Left ventricle myocardium superior (tissue), 1 donor: ENCODE measurements at places on chromosomes 1 and 21. TPM values are rescaled to one million over a fixed set of nuclear protein-coding genes. Genes with fewer than 3 reads are reported as not detected.

DNA sequence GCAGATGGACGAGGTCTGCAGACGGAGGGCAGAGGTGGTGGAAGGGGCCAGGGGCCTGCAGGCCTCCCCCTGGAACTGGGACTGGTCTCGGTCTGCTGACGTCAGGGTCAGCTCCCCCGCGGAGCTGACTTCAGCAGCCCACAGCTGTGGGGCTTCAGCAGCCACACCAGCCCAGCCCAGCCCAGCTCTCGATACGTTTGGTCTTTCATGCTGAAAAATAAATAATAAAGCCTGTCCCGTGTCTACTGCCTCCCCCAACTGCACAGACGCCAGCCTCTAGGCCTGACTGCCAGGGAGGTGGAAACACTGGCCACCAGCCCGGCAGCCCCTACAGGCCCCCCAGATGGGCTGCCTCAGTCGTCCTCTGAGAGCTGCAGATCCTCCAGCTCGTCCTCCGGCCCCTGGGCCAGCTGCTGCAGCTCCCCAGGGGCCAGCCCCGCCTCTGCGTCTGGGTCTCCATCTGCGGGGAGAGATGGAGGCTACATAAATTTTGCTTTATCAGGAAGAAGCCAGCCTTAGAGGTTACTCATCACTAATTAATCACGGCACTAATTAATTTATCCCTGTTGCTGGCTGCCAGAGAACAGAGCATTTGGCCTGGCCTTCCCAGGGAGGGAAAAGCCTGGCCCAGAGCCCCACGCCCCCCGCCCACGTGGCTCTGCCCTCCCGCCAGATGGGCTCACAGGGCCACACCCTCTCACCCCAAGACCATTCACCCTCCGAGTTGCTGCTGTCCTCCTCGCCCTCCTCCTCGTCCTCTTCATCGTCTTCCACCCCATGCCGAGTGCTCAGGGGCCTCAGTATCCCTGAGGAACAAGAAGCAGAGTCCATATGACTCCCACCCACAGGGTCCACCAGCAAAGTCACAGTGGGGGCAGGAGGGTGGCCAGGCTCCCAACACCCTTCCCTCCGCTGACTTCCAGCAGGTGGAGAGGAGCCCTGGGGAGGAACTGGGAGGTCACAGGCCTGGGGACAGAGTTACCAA is 14.4 kb downstream of the NOC2L start:
- peak; percentile 73 for DNase-seq

DNA sequence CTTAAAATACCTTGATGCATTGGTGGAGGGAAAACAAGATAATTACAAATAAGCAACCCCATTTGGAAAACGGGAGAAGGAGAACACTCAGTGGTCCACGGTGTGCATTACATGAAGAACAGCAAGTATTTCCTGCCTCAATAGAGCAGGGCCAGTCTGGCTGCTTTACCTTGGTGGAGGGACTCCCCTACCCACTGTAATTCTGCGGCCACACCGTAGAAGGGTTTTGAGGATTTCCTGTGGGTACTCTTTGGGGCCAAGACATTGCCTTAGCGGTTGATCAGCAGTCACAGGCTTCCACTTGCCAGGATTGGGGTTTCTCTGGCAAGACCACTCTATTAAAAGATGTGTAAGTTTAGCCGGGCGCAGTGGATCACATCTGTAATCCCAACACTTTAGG is 16.3 kb upstream of the TMEM54 start:
- no peak for DNase-seq

COL16A1 gene
- total RNA-seq: 16.1 TPM

- peak; percentile 87 for DNase-seq
Observed at GRCh38 chr1:81802707-81803430, 2.1 kb downstream of the ADGRL2 start.

GRCh38 chr1:169363046-169363730 is 4.4 kb downstream of the NME7 start:
- DNase-seq: no peak

RXFP4 gene
- not detected for total RNA-seq

DNA sequence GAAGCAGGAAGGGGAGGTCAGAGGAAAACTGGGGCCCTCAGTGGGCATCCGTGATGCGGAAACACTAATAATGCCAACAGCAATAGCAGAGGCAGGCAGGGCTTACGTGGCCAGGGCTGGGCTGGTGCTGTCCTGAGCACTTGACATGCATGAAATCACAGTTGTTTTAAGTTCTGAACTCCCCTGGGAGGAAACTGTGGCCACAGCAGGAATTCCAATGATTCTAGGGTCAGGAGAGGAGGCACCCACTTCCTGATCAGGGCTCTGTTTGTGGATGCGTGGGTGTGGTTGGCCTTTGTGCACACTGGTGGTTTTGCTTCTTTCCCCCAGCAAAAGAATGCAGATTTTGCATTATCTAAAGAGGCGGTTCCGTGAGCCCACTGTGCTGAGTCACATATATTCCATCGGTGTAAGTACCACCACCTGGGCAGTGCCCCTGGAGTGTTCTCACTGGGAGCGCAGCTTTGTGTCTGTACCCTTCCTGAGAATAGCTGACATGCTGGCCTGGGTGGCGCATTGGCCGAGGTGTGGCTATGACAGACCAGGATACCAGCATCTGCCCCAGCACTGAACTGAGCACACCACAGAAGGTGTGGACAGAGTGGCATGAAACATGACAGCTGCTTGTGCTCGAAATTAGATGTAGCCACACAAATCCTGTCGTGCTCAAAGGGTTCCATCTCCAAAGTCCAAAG is 71.0 kb downstream of the PDE9A start:
- no peak for DNase-seq

PTPRC gene
- total RNA-seq: 6.9 TPM

- no peak for DNase-seq
Observed at GRCh38 chr1:152855661-152856060, 4.1 kb upstream of the LCE7A start.

FCRL6 gene
- 0.82 TPM for total RNA-seq

RAB42 gene
- total RNA-seq: 1.5 TPM

SGIP1 gene
- 2.9 TPM for total RNA-seq

GRCh38 chr1:68049941-68050878 is at the start of gene DIRAS3:
Gene DIRAS3 (minus strand): TSS chr1:68050627. CDS start chr1:68047297, 3,330 bp downstream.
- DNase-seq: peak; percentile 54

DNA sequence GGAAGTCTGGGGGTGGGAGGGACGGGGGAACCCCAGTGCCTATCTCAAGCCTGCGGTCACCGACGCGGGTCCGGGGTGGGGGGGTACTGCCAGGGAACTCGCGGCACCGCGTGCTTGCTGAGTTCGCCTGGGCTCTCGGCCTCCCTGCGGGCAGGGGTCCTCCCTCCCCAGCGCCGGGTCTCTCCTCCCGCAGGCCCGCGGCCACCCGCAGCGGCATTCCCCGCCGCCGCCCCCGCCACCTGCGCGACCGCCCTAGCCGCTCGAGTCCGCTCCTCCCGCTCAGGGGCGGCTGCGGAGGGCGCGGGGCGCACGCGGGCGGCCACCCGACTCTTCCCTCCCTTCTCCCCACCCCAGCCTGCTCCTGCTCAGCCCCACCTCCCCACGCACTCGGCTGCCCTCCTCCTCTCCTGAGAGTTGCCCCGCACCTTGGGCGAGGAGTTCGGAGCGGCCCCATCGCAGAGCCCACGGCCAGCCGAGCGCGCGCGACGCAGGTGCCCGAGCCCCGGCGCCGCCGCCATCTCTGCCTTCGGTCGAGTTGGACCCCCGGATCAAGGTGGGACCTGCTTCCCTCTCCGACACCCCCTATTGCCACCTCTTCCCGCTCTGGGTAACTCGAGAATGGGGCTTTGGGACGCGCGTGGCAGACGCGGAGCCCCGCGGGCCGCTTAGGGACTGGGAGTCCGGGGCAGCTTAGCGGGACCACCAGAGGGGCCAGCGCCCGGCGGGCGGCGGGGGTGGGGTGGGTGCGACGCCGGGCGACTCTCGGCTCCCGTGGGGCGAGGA is 105.0 kb downstream of the LEPR start:
- peak; percentile 36 for DNase-seq

DNA sequence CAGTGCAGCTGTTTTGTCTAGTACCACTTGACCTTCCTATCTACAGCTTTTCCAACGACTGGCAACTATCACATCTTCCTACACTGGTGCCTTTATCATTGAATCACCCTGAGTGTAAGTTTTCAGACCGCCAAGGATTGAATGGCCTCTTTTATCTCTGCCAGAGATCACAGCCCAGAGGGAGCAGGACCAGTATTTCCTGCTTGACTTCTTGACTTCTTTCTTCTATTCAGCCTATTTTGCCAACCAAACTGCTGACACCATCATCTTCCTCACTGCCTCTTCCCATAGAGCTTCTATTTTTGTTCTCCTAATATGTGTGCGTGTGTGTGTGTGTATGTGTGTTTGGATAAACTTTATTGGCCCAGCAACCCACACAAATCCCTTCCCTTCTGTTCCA is 53.8 kb downstream of the SERBP1 start:
- DNase-seq: no peak

GRCh38 chr1:117051224-117052064 is 8.7 kb upstream of the TTF2 start:
- peak; percentile 41 for DNase-seq

DNA sequence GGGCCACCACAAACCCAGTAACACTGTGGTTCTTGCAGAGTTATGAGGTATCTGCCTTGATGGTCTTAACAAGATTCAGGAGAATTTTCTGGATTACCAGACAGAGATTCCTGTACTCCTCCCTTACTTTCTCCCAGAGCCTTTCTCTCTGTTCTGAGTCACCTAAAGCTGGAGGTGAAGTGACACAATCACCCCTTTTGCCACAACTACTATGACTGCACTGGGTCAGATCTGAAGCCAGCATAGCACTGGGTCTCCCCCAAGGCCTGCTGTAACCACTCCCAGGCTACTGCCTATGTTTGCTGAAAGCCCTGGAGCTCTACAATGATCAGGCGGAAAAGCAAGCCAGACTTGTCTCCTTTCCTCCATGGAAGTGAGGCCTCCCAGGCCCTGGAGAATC is 156.7 kb upstream of the NEGR1 start:
- no peak for DNase-seq

GRCh38 chr1:154769193-154769895 is 100.7 kb downstream of the KCNN3 start:
- DNase-seq: no peak

DNA sequence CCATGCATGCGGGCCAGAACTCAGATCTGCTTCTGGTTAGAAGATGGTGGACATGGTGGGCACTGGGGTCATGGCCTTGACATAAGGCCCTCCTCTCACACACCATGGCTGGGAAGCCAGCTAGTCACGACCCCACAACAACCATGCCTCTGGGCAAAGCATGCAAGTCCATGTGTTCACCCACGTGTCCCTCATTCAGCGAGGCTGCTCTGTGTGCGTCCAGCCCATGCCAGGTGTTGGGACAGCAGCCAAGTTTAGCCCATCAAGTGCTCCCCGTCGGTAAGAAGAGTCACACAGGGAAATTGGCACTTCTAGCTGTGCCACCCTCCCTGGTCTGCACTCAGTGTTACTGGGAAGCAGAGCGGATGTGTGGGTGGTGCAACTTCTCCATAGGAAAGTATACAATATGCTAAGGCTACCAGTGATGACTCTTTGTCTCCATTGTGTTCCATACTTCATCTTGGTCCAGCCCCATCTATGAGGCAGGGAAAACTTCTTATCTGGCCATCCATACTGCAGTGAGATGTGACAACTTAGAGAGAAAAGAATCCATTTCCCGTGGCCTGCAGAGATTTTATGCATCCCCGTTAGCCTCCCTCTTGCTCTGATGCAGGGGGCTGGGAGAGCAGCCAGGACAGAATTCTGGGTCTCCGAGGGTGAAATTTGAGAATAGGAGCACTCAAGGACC is 198.0 kb downstream of the GRIK3 start:
- DNase-seq: no peak

BCAR3 gene
- 15.2 TPM for total RNA-seq

DNA sequence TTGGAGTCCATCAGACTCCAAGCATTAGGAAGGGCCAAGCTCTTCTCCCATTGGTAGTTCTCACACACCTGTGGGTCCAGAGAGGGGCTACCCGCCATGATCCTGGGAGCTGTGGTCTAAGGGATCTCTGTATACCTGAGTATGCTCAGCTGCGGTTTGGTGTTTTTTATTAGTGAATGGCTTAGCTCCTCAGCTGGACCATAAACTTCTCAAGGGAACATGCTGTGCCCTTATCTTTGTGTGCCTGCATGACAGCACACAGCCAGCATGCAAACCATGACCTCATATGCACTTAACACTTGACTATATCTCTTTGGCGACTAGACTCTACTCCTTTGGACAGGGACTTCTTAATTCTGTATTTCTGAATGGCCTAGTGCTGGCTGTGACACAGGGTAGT is 94.5 kb downstream of the CD58 start:
- DNase-seq: no peak

GRCh38 chr1:17877316-17877715 is 122.2 kb downstream of the ACTL8 start:
- no peak for DNase-seq

DNA sequence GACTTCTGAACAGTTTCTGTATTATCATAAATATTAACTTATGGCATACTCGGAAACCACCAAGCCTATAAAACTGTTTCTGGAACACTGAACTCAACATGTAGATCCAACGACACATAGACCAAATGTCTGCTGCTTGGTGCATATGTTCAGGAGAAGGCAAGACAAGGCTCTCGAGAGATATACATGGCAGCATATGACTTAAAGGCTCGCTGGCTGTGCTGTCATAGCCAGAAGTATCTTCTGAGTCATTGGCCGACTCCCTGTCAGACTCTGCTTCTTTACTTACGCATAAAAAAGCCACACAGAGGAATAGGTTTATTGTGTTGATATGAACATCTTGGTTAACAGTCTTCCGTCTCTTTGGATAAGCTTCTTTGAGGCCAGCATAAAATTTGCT is 60.6 kb downstream of the LYST start:
- no peak for DNase-seq

GBP2 gene
- total RNA-seq: 12.2 TPM

PTGER3 gene
- total RNA-seq: 3.3 TPM

GRCh38 chr1:89962742-89963075 is 32.2 kb upstream of the ZNF326 start:
- no peak for DNase-seq

DNA sequence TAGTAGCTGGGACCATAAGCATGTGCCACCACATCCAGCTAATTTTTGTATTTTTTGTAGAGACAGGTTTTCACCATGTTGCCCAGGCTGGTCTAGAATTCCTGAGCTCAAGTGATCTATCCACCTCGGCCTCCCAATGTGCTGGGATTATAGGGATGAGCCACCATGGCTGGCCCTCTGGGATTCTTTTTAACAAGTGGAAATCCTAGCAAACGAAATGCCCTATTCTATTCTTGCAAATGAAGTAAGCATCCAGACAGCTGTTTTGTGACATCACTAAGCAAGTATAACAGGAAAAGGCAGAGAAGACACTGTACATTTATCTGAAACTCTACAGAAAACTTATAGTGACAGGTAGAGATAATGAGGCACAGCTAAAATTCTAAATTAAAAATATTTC is 86.4 kb downstream of the DDAH1 start:
- no peak for DNase-seq
